ENCODE measurements at places on chromosomes 1 and 21.

- DNase-seq: no peak
Observed at GRCh38 chr1:113392541-113393128, 2.3 kb downstream of the MAGI3 start.

DNA sequence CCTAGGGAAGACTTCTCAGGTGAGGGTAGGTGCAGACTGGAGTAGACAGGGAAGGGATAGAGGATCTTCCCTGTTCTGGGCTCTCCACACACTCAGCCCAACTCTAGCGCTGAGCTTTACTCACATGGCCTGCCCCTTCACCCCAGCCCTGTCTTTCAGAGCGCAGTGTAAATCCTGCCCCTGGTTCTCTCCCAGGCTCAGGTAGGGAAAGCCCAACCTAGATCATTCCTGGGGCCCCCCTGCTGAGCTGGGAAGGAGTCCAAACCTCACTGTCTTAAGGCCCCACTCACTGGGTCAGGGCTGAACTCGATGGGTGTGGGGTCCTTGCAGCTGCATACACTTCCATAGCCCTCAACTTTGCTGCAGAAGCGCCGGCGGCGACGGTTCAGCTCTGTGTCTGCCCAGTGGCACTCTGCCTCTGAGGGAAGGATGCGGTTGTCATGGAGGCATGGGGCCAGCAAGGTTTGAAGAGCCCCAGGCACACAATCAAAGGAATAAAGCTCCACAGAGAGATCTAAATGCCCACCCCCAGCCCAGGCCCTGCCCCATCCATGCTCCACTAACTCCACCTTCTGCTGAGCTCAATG is 4.2 kb downstream of the POMGNT1 start:
- DNase-seq: no peak

GRCh38 chr1:22111620-22112019 is 31.3 kb downstream of the WNT4 start:
- DNase-seq: no peak

GRCh38 chr1:61426885-61427284 is 298.1 kb downstream of the TM2D1 start:
- no peak for DNase-seq

- no peak for DNase-seq
Observed at GRCh38 chr21:17492415-17493168, 20.3 kb upstream of the CXADR start.

- DNase-seq: no peak
Observed at GRCh38 chr1:74467786-74468377, 44.5 kb downstream of the LRRC53 start.

- DNase-seq: no peak
Observed at GRCh38 chr1:94614996-94615395, 73.4 kb upstream of the F3 start.

Measured in NCI-H2107 (cell line).